B cell (primary cell): ENCODE measurements at places on chromosomes 6 and 20. TPM values are rescaled to one million over a fixed set of nuclear protein-coding genes. Genes with fewer than 3 reads are reported as not detected.

The CST2 gene
- not detected in 2 replicates for total RNA-seq

The VGLL2 gene
- total RNA-seq: not detected in 2 replicates

The LAMP5 gene
- 0.15 and 0.17 TPM in 2 replicates for total RNA-seq

The ACSS2 gene
- total RNA-seq: 14.7 and 22.1 TPM in 2 replicates

The OPN5 gene
- total RNA-seq: not detected in 2 replicates

The PDRG1 gene
- 10.9 and 12.7 TPM in 2 replicates for total RNA-seq

The TBXT gene
- total RNA-seq: not detected in 2 replicates

The IPCEF1 gene
- total RNA-seq: 0.70 and 0.94 TPM in 2 replicates

The TRAM2 gene
- total RNA-seq: 13.3 and 14.0 TPM in 2 replicates

The ULBP1 gene
- total RNA-seq: 0.12 and 0.19 TPM in 2 replicates

The DOP1A gene
- total RNA-seq: 28.3 and 37.5 TPM in 2 replicates

The TREM1 gene
- total RNA-seq: 0.39 TPM in 1 of 2 replicates, not detected in the other

- H3K27me3 ChIP-seq: peaks cover 16% of the 10 kb centered on the region
- H3K36me3 ChIP-seq: no peaks in the 10 kb centered on the region
- no peak within 1 kb of the TSS for H3K4me3 ChIP-seq
- no peak for DNase-seq
Measured at GRCh38 chr20:61251529-61252393, at the start of gene CDH4. TSS of gene CDH4 (plus strand) at chr20:61252261.

DNA sequence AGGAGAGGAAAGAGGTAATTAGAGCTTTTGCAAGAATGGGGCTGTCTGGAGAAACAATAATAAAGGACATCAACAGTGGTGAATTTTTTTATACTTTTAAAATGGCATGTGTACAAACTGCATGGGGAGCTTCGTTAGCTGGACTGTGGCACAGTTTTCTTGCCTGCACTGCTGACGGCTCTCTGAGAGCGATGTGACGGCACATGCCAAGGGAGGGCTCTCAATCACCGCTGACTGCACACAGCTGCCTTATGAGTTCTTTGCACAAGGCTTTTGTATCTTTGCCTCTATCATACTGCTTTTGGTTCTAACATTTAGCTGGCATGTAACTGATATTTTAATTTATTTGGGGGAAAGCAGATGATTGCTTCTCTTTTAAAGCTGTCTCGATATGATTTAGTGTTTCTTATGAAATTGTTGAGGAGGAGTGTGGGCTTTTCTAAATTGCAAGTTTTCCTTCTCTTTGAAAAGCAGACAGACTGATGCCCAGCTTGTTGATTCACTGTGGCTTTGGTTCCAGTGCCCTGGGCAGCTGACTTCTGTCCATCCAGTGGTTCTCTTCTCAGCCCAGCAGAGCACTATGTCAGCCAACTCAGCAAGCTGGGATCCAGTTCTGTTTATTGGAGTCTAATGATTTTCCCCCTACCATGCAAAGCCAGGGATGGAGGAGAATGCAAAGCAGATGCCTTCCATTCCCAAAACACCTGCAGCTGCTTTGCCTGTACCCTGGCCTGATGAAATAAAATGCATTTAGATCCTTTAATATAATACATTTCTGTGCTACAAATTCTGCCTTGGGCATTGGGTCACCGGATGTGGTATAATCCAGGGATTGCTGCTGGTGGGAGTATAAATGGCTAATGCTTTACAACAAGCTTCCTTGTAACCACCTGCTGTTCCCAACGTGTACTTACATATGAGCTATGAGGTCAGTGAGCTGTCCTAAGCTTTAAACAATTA lies 323.9 kb downstream of the ZFAND3 start:
- no peaks in the 10 kb centered on the region for H3K27me3 ChIP-seq
- peaks cover 10% of the 10 kb centered on the region for H3K36me3 ChIP-seq
- no peaks in the 10 kb centered on the region for H3K4me1 ChIP-seq

GRCh38 chr6:114449659-114450058 lies 106.8 kb upstream of the HS3ST5 start:
- H3K4me1 ChIP-seq: no peaks in the 10 kb centered on the region
- no peaks in the 10 kb centered on the region for H3K27me3 ChIP-seq
- H3K4me3 ChIP-seq: no peak overlapping the region
- H3K36me3 ChIP-seq: no peaks in the 10 kb centered on the region

DNA sequence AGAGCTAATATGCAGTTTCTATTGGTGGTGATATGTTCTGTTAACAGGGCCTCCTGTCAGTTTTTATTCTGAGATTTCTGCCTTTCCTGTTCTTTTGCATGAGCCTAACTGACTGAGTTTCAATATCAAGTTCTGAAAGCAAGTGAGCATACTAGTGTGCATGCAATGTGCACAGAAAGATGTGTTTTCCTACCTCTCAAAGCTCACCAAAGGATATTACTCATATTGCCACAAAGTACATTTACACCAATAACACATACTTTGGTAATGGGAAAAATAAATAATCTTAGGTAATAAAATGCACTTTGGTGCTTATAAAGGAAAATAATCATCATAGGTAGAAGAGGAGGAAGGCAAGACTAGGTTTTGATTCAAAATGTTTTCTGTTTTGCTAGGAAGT lies 195.0 kb downstream of the KHDC1L start:
- H3K4me1 ChIP-seq: no peaks in the 10 kb centered on the region
- no peaks in the 10 kb centered on the region for H3K36me3 ChIP-seq
- H3K27me3 ChIP-seq: no peaks in the 10 kb centered on the region
- DNase-seq: no peak
- no peak overlapping the region for H3K4me3 ChIP-seq
- H3K27ac ChIP-seq: no peak overlapping the region

- no peak overlapping the region for H3K27ac ChIP-seq
- no peak overlapping the region for H3K4me3 ChIP-seq
- H3K4me1 ChIP-seq: no peaks in the 10 kb centered on the region
- no peaks in the 10 kb centered on the region for H3K36me3 ChIP-seq
Measured at GRCh38 chr20:61561111-61561830, 309.2 kb downstream of the CDH4 start.

- no peak overlapping the region for H3K27ac ChIP-seq
- no peaks in the 10 kb centered on the region for H3K4me1 ChIP-seq
- H3K4me3 ChIP-seq: no peak overlapping the region
- no peaks in the 10 kb centered on the region for H3K27me3 ChIP-seq
Measured at GRCh38 chr20:63756648-63756991, 17.0 kb downstream of the SLC2A4RG start.

DNA sequence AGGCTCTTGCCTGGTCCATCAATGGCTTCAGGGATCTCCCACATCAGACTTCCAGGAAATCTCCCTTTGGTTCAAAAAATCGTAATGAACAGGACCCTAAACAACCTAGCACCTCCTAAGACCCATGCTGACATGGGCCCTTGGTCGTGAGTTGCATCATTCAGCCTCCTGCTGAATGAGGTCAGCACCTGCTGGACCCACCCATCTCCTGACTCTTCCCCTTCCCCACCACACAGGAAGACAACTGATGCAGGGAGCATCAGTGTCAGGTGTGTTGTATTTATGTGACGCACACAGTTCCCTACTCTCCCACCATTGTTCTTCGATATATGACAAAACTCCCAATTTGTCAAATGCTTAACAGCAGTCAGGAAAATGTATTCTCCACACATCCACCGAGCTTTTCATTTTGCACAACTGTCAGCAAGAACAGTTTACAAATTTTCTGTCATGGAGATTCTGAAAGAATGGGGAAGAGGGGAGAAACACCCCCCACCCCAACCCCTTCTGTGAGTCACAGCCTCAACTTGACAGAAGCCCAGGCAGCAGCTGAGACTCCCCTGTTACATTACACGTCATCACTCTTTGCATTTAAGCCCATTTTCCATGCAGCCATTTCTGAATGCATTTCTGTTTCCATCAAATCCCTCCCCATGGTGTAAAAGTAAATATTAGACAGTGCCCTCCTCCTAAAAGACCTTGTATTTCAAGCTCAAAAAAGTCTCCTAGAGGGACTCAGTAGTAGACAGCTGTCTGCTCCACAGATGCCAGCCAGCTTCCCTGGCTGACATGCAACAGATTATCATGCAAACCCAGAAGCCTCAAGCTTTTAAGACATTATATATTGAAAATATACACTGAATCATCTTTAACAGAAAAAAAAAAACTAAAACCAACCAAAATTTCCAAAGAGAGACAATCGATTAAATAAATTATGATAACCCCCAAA lies 577.5 kb downstream of the PTPRT start:
- no peaks in the 10 kb centered on the region for H3K27me3 ChIP-seq
- no peaks in the 10 kb centered on the region for H3K36me3 ChIP-seq
- H3K4me3 ChIP-seq: no peak overlapping the region
- no peaks in the 10 kb centered on the region for H3K4me1 ChIP-seq
- no peak overlapping the region for H3K27ac ChIP-seq
- no peak for DNase-seq

DNA sequence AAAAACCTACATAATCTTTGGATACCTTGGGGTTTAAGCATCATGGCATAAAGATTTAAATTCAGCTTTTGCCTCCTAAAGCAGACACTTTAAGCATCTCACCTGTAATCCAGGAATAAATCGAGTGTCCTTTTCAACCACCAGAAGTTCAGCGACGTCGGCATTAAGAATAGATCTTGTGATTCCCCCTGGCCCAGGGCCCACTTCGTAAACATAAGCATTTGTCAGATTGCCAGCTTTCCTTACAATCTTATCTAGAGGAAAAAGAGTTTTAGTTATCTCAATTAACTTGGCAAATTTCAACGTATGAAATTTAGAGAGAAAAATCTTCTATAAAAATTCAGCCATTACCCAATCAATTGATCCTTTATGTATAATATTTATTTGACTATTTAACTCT lies 3.2 kb downstream of the TFB1M start:
- H3K4me1 ChIP-seq: peaks cover 4% of the 10 kb centered on the region
- H3K4me3 ChIP-seq: no peak overlapping the region
- peaks cover 11% of the 10 kb centered on the region for H3K36me3 ChIP-seq
- DNase-seq: no peak

- DNase-seq: no peak
- H3K4me1 ChIP-seq: no peaks in the 10 kb centered on the region
- H3K27me3 ChIP-seq: peaks cover under 1% of the 10 kb centered on the region
- no peaks in the 10 kb centered on the region for H3K36me3 ChIP-seq
Measured at GRCh38 chr6:144897441-144897921, 612.3 kb downstream of the UTRN start.

GRCh38 chr6:162488444-162488843 lies 239.1 kb downstream of the PRKN start:
- H3K27ac ChIP-seq: no peak overlapping the region
- no peaks in the 10 kb centered on the region for H3K4me1 ChIP-seq
- H3K27me3 ChIP-seq: no peaks in the 10 kb centered on the region
- H3K36me3 ChIP-seq: no peaks in the 10 kb centered on the region
- H3K4me3 ChIP-seq: no peak overlapping the region

DNA sequence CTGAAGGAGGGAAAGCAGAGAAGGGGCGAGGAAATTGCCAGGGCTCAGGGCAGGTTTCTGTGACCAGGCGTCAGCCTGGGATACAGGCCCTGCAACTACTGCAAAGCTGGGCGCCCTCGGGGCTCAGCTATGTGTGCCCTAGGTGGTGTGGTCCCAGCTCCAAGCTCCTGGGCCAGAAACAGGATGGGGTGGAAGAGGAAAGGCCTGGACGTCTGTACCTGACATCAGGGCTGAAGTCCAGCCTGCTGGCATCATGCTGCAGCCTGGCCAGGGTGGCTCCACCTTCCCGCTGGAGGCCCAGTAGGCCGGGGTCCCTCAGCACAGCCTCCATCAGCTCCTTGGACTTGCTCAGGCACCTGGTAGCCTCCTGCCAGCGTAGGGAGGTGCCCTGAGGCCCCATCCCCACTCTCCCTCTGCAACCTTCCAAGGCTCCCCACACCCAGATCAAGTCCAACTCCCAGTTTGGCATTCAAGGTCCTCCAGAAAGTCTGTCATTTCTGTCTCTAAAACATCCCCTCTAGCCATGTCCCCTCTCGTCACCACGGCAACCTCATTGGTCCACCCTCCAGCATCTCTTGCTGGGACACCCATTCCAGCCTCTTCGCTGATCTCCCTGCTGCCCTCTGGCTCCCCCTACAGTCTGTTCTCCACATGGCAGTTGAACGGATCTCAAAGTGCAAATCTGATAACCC lies 38.2 kb downstream of the KIAA1755 start:
- H3K4me1 ChIP-seq: no peaks in the 10 kb centered on the region
- H3K36me3 ChIP-seq: no peaks in the 10 kb centered on the region
- peaks cover 6% of the 10 kb centered on the region for H3K27me3 ChIP-seq
- no peak overlapping the region for H3K4me3 ChIP-seq
- peak; percentile 67 for DNase-seq

- DNase-seq: peak; percentile 25
- H3K27ac ChIP-seq: no peak overlapping the region
- H3K27me3 ChIP-seq: no peaks in the 10 kb centered on the region
- H3K36me3 ChIP-seq: no peaks in the 10 kb centered on the region
Measured at GRCh38 chr6:21664314-21665109, 71.0 kb downstream of the SOX4 start.

GRCh38 chr6:168221000-168221399 lies 98.6 kb downstream of the DACT2 start:
- H3K36me3 ChIP-seq: no peaks in the 10 kb centered on the region
- DNase-seq: no peak
- no peak overlapping the region for H3K4me3 ChIP-seq
- H3K27me3 ChIP-seq: no peaks in the 10 kb centered on the region
- H3K4me1 ChIP-seq: no peaks in the 10 kb centered on the region

- no peak overlapping the region for H3K4me3 ChIP-seq
- no peaks in the 10 kb centered on the region for H3K27me3 ChIP-seq
- no peaks in the 10 kb centered on the region for H3K36me3 ChIP-seq
- H3K4me1 ChIP-seq: no peaks in the 10 kb centered on the region
Measured at GRCh38 chr6:16559071-16559470, 202.2 kb downstream of the ATXN1 start.

GRCh38 chr6:50707652-50708300 lies 5.5 kb upstream of the TFAP2D start:
- H3K36me3 ChIP-seq: no peaks in the 10 kb centered on the region
- H3K27ac ChIP-seq: no peak overlapping the region
- H3K27me3 ChIP-seq: no peaks in the 10 kb centered on the region
- DNase-seq: no peak
- H3K4me1 ChIP-seq: no peaks in the 10 kb centered on the region

GRCh38 chr20:49888212-49889000 lies 26.9 kb downstream of the SPATA2 start:
- H3K4me3 ChIP-seq: no peak overlapping the region
- DNase-seq: peak; percentile 71
- H3K27me3 ChIP-seq: no peaks in the 10 kb centered on the region
- no peaks in the 10 kb centered on the region for H3K36me3 ChIP-seq

GRCh38 chr6:141957271-141957670 lies 175.5 kb upstream of the GJE1 start:
- no peak overlapping the region for H3K27ac ChIP-seq
- no peaks in the 10 kb centered on the region for H3K27me3 ChIP-seq
- H3K36me3 ChIP-seq: no peaks in the 10 kb centered on the region
- no peaks in the 10 kb centered on the region for H3K4me1 ChIP-seq
- H3K4me3 ChIP-seq: no peak overlapping the region

- no peaks in the 10 kb centered on the region for H3K27me3 ChIP-seq
- no peaks in the 10 kb centered on the region for H3K36me3 ChIP-seq
- H3K4me1 ChIP-seq: no peaks in the 10 kb centered on the region
- H3K27ac ChIP-seq: no peak overlapping the region
Measured at GRCh38 chr6:23388086-23388783, 737.8 kb upstream of the NRSN1 start.

DNA sequence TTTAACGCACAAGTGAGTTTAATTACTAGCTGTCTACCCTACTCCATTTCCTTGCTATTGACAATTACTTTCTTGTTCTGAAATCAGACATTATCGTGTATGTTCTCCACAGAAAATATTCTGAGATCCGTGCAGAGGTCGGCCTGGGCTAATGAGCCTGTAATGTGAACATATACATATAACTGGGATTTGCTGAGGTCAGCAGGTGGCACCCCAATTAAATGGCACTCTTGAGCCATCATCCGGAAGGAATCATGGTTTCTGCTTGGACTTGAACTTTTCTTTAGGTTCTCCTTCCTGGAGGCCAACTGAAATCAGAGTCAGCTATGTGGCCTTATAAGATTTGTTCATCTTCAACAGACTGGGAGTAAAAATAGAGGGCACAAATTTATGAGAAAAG lies 3.6 kb downstream of the HLA-DQB1 start:
- H3K27ac ChIP-seq: no peak overlapping the region
- DNase-seq: peak; percentile 13
- H3K36me3 ChIP-seq: peaks cover 33% of the 10 kb centered on the region
- no peak overlapping the region for H3K4me3 ChIP-seq
